ENCODE measurements at places on chromosomes 6 and 20. TPM values are rescaled to one million over a fixed set of nuclear protein-coding genes. Genes with fewer than 3 reads are reported as not detected.

DNA sequence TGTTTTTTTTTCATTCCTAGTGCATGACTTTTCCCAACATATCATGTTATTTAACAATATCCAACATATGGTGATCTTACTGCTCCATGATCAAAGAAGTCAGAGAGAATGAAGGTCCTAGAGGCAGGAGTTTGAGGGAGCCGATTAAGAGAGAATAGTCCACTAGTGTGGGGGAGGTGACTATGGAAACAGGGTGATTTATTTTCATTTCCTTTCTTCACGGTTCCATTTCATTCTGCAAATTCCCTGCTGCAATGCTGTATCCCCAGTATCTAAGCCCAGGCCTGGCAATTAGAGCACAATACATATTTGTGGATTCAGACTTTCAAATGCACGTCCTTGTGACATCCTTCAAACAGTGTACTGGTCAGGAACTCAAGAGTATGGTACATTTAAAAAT is 91.4 kb downstream of the CD83 start:
- DNase-seq, result peak; percentile 42

Gene DCDC2
- 110 TPM for polyA plus RNA-seq

- no peak for DNase-seq
Observed at GRCh38 chr20:33181482-33182093, 13.6 kb downstream of the BPIFA2 start.

DNA sequence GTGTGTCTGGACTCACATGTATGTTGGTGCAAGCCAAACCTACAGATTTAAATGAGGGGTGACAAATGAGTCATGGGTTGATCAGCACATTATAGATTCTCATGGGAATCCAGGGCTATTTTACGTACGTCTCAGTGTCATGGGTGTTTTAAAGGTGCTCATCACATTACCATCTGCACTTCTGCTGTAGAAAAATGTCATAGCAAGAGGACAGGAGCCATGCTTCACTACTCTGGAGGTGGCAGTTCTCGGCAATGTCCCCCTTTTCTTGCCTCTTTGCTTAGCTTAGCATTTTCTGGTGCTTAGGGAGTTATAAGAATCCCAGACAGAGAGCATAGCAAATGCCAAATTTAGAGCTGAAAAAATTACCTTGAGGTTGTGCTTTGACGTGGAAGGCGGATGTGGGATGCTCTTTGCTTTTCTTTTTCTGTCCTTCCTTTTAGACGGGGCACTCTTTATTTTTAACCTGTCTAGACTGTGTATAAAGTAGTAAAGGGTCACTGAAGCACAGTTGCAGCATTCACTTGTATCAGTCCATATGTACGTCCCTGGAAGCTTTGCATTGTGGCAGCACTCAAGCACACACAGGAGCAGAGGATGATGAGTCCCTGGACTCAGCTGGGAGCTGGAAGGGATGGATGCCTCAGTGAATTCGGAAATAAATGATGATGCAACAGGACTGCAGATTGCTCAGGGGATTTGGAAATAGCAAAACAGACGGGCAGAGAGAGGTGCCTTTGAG is 139.7 kb downstream of the SYNDIG1 start:
- no peak for DNase-seq

- DNase-seq, result no peak
Observed at GRCh38 chr6:36436466-36436865, 6.2 kb downstream of the PXT1 start.

Data from renal pelvis (tissue), 12 donors.